ENCODE measurements at places on chromosomes 2 and 18.

DNA sequence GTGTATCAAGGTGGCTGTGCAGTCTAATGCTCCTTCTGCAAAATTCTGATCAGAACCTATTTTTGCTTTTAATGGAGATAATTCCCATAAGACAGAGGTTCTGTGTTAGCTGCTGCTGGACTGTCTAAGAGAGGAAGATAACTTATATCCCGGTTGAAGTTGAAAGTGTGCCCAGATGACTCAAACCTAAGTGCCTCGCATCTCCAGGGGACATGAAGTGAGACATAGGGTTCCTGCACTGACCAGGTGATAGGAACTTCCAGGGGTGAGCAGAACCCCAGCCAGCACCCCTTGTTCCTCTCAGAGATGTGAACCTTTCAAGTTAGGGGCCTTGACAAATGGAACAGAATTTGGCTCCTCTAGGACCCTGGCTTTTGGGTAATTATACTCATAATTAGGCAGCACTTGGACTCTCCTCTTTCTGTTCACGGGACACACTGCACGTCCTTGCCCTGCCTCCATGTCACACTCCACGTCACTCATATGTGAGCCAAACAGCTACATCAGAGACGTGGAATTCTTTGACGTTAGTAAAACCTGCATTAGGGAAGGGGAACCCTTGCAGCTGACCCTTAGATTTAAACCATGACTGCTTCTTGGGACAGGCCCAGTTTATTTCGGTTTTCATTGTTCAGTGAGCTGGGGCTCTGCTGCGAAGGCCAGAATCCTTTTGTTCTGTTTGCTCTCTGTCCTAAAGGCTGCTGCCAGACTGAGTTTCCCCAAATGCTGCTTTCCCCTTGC, 104.5 kb upstream of the ALPP start:
- no peak for DNase-seq

GRCh38 chr2:70658476-70658875, 104.8 kb upstream of the TGFA start:
- DNase-seq = no peak

DNA sequence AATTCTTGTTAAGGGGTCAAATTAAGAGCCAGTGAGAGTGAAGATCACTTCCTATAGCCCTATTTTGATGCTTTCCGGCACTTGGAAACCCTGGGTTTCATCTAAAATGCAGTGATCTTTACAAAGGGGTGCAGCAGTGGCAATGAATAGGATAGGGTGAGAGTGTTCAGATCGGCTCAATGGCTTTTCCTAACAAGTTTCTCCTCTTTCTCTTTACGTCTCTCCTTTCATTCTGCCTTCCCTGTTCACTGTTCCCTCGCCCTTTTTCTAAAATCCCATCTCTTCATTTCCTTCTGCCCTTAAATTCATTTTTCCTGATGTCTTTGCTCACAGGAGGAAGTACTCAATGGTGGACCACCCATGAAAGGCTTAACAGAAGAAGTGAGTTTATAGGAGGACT, 86.0 kb downstream of the CTIF start:
- no peak for DNase-seq

GRCh38 chr2:217993817-217994463, 8.9 kb downstream of the TNS1 start:
- peak; percentile 86 for DNase-seq

DNA sequence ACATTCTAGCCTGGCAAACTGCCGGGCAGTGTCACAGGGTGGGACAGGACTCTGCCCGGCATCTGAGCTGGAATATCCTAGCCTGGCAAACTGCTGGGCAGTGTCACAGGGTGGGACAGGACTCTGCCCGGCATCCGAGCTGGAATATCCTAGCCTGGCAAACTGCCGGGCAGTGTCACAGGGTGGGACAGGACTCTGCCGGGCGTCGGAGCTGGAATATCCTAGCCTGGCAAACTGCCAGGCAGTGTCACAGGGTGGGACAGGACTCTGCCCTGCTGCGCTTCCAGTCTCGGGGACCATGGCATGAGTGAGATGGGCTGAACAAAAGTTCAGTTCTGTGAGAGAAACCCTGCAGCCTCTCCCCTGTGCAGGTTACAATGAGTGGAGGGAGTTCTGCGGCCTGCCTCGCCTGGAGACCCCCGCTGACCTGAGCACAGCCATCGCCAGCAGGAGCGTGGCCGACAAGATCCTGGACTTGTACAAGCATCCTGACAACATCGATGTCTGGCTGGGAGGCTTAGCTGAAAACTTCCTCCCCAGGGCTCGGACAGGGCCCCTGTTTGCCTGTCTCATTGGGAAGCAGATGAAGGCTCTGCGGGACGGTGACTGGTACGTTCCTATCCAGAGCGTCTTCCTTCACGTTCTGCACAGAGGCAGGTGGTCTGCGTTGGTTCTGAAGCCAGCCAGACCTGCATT, 80.3 kb downstream of the TPO start:
- DNase-seq = peak; percentile 39

DNA sequence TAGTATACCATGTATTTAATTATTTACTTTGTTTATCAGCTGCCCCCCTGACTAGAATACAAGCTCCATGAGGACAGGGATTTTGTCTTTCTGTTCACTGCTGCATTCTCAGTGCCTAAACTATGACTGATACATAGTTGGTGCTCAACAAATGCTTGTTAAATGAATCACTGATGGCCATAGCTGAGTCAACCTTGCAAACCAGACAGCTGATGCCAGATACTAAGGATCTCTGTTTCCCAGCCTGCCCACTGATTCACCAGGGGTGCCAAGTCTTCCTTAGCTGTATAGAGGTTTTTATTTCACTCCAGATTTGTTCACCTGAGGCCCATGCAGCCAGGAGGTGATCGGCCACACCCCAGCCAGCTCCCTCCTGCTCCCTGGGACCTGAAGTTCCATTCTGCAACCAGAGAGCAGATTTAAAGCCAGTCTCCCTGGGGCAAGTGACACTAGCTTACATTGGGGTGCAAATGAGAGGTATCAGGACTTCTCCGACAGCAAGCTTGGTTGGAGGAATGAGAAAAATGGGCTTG, 92.2 kb downstream of the C1QL2 start:
- no peak for DNase-seq

- no peak for DNase-seq
Observed at GRCh38 chr2:239163688-239164334, 237.0 kb downstream of the HDAC4 start.

DNA sequence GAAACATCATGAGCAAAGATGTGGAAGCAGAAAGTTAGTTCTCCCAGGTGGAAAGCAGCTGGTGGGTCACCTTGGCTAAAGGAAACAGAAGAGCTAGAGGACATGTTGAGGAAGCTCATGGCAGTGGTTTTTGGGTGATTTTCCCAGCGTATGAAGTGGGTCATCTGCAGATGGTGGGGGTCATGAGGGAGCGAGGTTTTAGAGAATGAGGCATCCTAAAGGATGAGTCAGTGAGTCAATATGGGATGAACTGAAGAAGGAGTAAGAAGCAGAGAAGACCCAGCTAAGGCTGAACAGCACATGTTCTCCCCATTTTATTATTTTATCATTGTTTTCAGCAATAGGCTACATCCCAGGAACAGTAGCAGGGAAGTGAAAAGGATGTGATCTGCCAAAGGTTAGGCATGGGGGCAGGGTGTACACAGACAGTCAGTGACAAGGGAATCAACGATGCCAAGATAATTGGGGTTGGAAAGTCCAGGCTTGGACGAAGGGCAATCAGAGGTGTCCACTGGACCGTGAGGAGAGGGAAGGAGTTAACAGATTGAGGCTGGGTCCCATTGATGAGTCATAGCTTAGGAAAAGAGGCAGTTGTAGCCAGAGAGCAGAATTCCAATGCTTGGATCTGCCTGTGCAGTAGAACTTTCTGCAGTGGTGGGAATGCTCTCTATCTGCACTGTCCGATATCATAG, 289.3 kb upstream of the RAB12 start:
- DNase-seq = no peak

DNA sequence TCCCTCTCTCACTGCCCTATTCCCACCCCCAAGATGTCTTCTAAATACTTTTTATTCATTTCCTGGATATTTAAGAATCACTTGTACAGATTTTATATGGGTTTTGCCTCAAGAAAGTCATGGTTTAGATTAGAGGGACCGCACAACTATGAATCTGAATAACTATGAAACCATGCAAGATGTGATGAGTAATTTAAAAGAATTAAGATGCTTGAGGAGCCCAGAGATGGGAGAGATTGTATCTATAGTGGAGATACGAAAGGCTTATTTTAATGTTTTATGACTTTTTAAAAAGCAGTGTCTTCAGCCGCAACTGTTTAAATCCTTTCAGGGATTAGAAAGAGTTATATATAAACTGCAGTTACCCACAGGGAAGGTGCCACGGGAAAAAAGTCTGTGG, 324.1 kb downstream of the LPIN1 start:
- no peak for DNase-seq

GRCh38 chr18:48643262-48643661, 104.4 kb downstream of the CTIF start:
- no peak for DNase-seq

DNA sequence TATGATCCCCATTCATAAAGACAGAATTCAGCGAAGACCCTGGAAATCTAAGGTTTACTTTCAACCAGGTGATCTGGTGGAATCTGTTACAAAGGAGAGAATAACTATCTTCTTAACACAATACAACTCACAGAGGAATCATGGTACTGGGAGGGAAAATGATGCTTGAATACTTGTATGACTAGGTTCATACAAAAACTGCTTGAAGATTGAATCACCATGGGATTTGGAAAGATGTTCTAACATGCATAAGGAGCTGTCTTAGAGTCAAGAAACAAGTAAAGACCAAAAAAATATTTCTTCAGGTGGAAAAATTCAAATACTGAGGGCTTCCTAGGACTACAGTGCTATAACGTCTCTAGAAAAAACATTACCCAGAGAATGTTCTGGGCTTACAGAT, 32.2 kb downstream of the COL5A2 start:
- DNase-seq = no peak

GRCh38 chr2:48345176-48345575, 184.8 kb upstream of the STON1 start:
- no peak for DNase-seq

DNA sequence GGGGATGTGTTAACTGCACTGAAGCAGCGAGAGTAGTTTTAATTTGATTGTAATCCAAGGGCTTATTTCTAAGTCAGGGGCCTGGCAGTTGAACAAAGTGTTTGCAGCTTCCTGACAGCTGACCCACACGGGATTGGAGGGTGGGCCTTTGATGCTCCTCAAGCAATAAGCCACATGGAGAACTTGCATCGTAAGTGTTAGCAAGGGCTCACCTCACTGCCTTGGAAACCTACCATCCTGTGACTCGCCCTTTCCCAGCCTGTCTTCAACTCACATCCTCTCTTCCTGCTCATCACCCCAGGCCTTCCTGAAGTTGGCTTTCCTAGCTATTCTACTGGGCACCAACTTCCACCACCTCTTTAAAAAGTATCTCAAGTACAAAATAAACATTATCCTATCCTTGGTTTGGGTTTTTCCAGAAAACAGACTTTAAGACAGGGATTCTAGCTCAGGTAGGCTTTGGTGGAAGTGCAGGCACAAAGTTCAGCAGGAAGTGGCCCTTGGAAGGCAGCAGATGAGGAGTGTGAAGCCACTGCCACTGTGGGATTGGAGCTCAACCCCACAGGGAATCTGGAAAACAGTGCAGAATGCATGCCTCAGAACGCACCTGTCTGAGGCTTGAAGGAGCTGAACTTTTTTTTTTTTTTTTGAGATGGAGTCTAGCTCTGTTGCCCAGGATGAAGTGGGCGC, 31.6 kb downstream of the B3GNT2 start:
- DNase-seq = no peak

DNA sequence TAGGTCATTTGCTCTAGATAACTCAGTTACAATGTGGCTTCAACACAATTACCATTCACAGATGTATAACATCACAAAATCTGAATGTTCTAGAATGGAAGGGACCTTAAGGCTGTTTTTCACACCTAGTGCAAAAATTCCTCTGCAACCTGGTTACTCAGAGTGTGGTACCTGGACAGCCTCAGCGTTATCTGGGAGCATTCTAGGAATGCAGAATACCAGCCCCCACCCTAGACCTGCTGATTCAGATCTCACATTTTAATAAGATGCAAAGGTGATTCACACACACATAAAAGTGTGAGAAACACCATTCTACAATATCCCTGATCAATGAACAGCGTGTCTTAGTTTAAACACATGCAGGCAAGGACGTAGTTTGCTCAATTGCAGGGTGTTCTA, 233.1 kb downstream of the TDRD15 start:
- no peak for DNase-seq

DNA sequence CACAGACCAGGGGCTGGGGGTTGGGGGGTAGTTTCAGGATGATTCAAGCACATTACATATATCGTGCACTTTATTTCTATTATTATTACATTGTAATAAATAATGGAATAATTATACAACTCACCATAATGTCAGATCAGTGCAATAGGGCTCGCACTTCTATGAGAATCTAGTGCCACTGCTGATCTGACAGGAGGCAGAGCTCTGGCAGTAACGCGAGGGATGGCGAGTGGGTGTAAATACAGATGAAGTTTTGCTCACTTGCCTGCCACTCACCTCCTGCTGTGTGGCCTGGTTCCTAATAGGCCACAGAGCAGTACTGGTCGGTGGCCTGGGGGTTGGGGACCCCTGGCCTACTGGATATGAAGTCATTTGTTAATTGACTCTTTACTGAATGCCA, 190.5 kb downstream of the CLIP4 start:
- no peak for DNase-seq

- DNase-seq = no peak
Observed at GRCh38 chr18:59502274-59503175, 143.5 kb upstream of the LMAN1 start.

DNA sequence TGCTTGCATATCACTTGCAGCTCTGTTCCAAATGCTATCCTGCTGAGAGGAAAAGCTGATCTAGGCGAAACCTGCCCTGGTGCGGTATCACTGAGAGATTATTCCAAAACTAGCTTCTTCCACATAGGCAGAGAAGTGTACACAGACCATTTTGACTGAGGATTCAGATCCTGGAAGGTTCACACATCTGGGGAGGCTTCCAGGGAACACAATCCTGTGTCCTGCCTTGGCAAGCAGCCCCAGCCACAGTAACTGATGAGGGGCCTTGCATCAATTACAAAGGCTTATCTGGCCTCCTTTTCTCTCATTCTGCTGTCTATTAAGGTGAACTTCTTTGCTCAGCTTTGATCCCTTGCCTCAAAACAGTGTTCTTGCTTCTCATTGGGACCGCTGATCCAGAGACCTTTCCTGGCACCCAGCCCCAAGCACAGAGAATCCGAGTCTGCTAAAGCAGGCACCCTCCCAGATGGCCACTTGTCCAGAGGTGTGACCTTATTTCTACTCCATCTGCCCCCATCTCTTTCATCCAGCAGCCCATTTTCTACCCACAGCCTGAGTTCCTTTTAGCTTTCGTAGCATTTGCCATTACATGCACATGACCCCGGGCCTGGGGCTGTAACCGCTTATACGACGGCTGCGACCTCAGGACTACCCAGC, 52.3 kb upstream of the ZFP36L2 start:
- DNase-seq = no peak

- no peak for DNase-seq
Observed at GRCh38 chr18:615092-615521, 18.3 kb downstream of the CLUL1 start.

- DNase-seq = no peak
Observed at GRCh38 chr18:67788310-67789164, 272.0 kb upstream of the DSEL start.
